ENCODE measurements at places on chromosomes 6 and 20.

DNA sequence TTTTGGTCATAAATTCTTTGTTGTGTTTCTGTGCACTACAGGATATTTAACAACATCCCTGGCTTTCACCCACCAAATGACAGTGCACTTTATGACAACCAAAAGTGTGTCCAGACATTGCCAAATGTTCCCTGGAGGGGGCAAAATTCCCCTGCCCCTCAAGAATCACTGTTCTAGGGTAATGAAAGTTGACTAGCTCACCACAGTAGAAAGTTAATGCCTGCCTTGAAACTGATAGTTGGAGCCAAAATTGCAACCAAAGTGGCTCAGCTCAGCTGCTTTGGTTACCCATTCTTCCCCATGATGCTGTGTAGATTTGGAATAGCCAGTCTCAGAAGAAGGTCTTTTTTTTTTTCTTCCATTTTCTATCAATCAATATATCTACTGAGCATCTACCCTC, 150.6 kb downstream of the RALGAPA2 start:
- DNase-seq, result no peak

DNA sequence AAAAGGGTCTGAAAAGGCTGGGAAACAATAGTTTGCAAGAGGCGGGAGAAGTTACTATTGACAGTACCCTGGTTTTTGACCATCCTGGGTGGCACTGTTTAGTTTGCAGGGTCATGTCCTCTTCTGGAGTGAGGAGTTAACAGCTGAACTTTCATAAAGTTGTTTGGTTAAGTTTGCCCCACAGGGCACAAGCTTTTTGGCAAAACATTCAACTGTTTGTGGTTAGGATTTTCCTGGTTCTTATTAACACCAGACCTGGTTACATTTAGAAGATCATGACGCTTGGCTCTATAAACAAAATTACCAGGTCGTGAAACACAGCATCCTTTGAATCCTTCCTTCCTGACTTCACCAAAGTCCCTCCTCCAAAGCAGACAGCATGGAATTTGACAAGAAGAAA, 106.1 kb downstream of the RIN2 start:
- DNase-seq, result no peak

DNA sequence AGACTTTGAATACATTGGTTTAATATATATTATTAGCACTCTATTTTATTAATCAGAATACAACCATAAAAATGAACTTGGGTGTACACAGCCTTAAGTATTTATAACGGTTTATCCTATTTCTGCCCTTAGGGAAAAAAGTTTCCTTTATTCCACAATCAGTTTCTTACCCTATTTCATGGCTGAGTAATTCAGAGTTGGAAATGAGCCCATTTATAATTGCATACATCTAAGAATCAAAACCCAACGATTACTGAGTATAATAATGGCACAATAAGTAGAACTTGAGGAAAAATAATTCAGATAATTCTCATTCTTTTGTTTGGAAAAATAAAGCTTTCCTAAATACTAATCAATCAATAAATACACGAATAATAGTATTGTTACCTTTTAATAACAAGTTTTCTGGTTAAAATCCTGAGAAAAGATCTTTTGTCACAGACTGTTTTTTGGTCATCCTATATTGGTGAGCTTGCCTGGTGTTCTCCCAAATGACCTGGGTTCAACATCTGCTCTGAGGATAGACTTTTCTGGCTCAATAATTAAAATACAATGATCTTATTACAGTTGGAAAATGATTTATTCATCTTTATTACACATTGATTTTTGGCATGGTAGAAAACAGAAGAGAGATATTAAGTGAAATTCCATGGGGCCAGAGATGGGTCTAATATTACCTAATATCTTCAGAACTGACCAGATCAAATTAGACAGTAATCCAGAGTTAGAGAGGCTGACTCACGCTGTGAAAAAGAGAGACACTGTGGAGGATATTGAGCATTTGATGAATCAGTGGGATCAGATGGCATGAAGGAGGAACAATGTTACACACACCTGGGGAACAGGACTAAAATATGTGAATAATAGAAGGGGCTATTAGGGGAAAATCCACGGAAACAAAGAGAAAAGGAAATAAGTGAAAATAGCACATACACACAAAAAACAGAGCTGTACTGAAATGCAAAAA, 162.1 kb upstream of the TBX18 start:
- DNase-seq, result no peak

GRCh38 chr20:18657575-18657974, 69.7 kb downstream of the DTD1 start:
- DNase-seq, result no peak

DNA sequence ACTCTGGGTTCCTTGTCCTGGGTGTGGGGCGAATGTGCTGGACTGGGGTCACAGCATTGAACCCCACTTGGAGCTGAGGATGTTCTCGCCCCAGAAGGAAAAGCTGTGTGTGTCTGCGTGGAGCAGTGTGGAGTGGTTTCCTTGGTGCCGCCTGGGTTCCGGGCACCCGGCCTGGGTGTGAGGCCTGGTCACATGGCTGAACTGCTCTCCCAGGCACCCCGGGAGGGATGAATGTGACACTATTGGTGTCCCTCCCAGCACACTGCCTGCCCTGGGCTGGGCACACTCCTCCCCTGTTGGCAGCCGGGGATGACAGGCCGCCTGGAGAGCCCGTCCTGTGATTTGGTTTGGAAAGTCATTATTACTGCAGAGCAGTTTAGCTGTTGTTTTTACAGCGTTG, 12.3 kb downstream of the MYT1 start:
- DNase-seq, result no peak

DNA sequence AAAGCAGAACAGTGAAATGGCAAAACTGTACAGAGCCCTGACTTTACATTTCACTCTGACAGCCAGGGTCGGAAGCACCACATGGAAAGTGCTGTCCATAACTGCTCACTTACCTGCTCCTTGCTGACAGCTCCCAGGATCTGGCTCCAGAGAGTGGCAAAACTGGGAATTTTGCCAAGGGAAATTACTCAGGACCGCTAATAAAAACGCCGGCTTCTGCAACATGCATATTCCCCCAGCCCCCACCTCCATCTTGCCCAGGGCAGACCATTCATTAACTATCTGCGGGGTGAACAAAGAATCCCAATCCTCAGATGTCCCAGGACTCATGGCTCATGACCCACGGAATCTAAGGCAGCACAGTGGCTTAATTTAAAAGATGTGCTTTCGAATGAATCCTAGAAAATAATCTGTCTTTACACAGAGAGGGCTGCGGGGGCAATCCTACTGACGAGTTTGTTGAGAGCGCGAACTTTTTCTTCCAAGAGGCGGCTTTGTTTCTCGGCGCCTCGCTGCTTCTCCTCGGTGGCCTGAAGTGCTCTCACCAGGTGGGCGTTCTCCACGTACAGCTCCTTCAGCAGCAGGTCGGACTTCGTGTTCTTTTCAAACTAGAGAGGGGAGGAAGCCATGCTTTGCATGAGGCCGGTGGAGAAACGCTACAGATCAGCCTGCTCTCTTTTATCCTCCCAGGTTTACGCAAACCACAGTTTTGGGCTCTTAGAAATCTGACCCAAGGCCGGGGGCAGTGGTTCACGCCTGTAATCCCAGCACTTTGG, 45.8 kb downstream of the GINS1 start:
- no peak for DNase-seq

GRCh38 chr20:10487142-10488136, 52.3 kb downstream of the SLX4IP start:
- DNase-seq, result no peak
